ENCODE measurements at places on chromosomes 7 and 10.

GRCh38 chr10:64863836-64864235 is 1342.6 kb downstream of the REEP3 start:
- no peaks in the 10 kb centered on the region for H3K36me3 ChIP-seq
- DNase-seq: no peak
- no peaks in the 10 kb centered on the region for H3K4me1 ChIP-seq

GRCh38 chr10:90407851-90408250 is 450.0 kb downstream of the HTR7 start:
- no peaks in the 10 kb centered on the region for H3K27me3 ChIP-seq
- DNase-seq: no peak
- H3K27ac ChIP-seq: no peak overlapping the region
- no peaks in the 10 kb centered on the region for H3K36me3 ChIP-seq
- no peak overlapping the region for H3K4me3 ChIP-seq
- no peaks in the 10 kb centered on the region for H3K4me1 ChIP-seq

DNA sequence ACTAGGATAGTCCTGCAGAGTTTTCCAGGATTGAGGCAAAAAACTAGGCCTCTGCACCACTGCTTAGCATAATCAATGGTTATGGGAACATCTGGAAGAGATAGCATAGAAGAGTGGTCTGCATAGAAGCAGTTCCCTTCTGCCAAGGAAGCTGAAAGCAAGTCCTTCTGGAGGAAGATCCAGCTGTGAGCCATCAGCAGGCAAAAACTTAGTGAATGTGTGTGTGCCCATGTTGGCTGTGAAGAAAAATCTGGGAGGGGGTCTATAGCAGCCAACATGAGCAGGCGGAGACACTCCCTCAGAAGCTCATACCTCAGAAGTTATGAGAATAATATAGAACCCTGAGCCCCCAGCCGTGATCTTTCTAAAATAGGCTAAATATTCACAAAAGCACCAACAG is 228.1 kb upstream of the STEAP1 start:
- H3K4me1 ChIP-seq: no peaks in the 10 kb centered on the region
- no peaks in the 10 kb centered on the region for H3K27me3 ChIP-seq
- H3K4me3 ChIP-seq: no peak overlapping the region

- no peaks in the 10 kb centered on the region for H3K27me3 ChIP-seq
- peaks cover 1% of the 10 kb centered on the region for H3K36me3 ChIP-seq
- H3K4me1 ChIP-seq: peaks cover 34% of the 10 kb centered on the region
- no peak overlapping the region for H3K4me3 ChIP-seq
Observed at GRCh38 chr7:75920431-75921161, 5.6 kb downstream of the POR start.
